ENCODE measurements at places on chromosomes 16 and 17.

DNA sequence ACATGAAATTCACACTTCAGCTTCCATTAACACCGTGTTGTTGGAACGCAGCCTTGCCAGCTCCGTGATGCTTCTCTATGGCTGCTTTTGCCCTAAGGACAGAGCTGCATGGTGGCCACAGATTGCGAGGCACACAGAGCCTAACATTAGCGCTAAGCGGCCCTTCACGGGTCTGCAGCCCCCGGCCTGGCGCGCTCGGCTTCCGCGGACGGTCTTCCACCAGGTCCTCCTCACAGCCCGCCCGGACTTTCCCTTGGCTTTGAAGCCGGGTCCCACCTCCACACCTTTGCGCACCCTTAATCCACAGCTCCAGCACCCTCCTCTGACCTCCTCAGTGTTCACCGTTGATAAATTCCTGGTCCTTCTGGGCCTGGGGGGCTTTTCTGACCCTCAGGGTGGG, 19.6 kb downstream of the SCGB1C2 start:
- DNase-seq = no peak

DNA sequence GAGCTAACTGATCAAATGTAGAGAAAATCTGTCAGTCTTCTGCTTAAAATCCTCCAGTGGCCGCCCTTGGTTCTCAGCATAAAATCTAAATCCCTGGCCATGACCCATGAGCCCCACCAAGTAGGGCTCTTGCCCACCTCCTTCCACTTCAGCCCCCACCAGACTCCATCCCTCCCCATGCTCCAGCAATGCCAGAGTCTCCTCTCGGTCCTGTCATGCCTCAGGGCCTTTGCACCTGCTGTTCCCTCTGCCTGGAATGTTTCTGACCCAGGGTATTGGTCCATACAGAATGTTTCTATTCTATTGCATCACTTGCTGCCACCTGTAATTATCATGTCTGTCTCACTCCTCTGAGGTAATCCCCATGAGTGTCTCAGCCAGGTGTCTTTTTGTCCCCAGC, 22.4 kb downstream of the FA2H start:
- DNase-seq = no peak

- no peak for DNase-seq
Measured at GRCh38 chr17:30346221-30346795, 12.5 kb upstream of the TMIGD1 start.

- DNase-seq = no peak
Measured at GRCh38 chr17:49337884-49338283, 24.2 kb downstream of the ZNF652 start.

DNA sequence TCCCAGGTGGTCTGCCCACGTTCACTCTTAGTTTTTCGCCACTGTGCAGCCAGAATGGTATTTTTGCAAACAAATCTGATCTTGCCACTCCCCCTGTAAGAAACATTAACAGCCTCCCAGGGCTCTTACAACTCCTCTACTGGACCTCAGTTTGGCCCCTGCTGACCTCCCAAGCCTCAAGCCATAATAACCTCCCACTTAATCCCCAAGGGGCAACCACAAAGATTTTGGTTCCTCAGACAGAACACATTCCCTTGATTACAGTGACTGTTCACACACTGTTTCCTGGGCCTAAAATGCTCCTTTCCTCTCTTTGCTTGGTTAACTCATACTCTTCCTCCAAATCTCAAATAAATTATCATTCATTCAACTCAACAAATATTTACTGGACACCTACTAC, 21.5 kb upstream of the CD300E start:
- DNase-seq = no peak

GRCh38 chr17:20141198-20141972, 132.2 kb downstream of the SPECC1 start:
- DNase-seq = no peak

GRCh38 chr17:61002316-61002736, 324.7 kb downstream of the BCAS3 start:
- DNase-seq = peak; percentile 66

DNA sequence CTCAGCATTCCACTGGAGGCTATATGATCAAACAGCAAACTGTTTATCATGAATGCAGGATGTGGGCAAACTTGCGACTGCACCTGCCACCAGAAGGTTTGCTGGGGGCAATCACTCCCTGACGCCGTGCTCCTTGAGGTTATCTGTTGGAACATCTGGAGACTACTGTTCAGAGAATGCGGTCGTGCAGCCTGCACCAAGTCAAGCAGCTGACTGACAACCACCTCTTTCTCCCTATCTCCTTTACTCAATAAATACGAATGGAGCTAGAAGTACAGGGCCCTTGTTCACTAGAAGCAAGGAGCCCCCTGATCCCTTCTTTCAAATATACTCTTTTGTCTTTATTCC, 2101.2 kb downstream of the TP53TG3F start:
- no peak for DNase-seq

GRCh38 chr17:56441308-56441707, 152.2 kb upstream of the NOG start:
- no peak for DNase-seq

DNA sequence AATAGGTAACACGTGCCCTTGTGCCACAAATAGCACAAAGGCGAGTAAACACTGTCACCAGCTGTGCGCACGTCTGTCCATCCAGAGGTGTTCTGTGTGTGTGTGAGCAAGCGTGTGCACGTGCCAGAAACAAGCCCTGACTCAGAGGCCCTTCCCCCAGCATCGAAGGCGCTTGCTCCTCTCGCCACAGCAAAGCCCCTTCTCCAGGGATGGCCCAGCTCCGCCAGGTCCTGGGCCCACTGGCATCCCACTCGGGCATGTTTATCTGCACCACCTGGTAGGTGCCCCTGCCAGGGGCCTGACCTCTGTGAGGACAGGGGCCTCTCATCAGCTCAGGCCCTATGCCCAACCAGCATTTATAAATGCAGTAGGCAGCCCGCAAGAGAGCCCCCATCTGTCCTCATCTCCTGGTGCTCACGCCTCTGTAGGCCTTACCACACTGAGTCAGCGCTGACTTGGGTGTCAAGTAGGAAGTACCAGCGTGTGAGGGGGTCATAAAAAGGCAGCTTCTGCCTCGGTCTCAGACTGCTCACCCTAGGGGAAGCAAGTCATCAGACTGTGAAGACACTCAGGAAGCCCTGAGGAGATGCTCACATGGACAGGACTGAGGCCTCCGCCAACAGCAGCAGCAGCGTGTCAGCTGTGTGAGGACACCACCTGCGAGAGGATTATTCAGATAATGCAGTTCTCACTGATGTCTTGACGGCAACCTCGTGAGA, 10.8 kb downstream of the TMEM235 start:
- no peak for DNase-seq

DNA sequence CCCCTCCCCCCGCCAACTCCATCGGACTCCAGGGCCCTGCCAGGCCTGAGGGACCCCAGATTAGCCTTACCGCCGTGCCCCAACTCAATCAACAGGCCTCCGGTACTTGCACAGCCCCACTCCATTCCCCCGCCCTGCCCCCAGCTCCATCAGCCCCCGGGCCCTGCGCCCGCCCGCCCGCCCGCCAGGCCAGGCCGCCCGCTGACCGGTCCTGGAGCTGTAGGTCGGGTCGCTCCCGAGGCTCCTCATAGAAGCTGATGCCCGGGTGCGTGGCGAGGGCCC, 308 bp downstream of the GTF3C1 start:
- DNase-seq = no peak

DNA sequence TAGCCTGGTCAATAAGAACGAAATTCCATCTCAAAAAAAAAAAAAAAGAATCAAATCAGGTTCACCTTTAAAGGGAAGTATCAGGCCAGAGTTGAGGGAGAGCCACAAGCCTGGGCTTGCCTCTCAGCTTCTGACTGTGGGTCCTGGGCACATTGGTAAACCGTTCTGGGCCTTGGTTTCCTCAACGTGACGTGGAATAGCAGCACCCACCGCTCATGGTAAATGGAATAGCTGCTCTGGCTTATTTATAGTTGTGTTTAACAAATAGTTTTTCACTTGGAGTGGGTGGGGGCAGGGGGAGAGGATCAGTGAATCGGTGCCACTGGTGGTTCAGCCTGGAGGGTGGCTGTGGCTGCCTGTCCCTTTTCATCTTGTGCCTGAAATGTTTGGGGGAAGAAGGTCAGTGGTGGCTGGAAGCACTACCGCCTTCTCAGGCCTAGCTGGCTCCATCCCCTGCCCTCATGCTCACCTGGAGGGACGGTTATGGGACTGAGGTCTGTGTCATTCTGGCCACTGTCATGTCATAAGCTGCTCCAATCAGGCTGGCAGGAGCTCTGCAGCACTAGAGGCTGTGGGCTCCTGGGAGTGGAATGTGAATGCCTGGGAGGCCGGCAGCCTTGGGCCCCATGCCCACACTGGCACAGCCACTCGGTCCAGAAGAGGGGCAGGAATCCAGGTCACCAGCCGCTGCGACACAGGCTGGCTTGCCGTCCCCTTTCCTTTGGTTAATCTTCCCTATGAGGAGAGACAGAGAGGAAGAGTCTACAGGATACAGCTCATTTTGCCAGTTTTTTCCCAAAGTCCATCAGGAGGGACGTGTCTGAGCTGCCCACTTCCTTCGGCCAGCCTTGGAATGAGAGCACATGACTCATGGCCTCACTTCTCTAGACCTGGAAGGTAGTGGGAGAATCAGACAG, 27.0 kb downstream of the CCR7 start:
- DNase-seq = no peak
